ENCODE measurements at places on chromosomes 7 and 10.

DNA sequence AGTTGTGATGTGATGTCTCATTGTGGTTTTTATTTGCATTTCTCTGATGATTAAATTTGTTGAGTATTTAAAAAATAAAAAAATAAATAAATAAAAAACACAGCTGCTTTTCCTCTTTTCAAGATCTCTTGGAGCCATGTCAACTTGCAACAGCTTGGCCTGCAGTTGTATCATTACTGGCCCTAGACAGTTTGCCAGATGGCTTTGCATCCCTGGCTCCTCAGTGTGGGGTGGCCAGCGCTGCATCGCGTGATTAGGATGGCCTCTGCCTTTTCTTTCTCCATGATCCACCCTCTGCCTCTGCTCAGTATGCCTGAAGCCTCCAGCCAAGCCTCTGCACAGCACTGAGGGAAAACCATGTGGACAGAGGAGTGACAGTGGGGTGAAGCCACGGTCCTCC, 96.8 kb downstream of the PPP1R3C start:
- DNase-seq: peak; percentile 67

- no peak for DNase-seq
Observed at GRCh38 chr10:113177936-113178335, 227.9 kb downstream of the TCF7L2 start.

DNA sequence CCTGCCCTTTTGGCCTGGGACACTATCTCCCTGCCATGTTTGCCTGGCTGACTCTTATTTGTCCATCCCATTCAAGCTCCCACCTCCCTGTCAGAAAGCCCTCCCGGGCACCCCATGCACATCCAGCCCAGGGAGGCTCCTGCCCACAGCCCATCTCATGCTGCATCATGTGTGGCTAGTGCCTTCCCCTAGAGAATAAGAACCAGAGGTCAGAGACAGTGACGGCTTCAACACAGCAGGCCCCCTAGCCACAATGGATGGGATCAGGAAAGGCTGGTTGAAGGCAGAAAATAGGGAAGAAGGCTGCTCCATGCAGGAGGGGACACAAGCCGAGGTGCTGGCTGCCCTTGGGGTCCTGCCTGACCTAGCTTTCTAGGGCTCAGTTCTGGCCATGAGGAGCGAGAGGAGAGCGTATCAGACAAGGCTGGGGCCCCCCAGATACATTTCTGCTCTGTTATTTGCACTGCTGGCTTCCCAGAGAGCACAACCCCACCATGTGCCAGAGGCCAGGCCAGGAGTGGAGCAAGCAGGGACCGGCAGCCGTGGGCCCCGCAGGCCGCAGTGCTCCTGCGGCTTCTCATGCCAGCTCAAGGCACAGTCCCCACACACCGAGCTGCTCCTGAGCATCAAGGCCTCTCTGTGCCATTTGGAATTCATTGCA, 161.1 kb upstream of the ZMIZ1 start:
- DNase-seq: no peak

- DNase-seq: no peak
Observed at GRCh38 chr10:36026081-36026480, 384.0 kb upstream of the FZD8 start.

GRCh38 chr7:1463676-1464223, 4.5 kb upstream of the MICALL2 start:
- no peak for DNase-seq

DNA sequence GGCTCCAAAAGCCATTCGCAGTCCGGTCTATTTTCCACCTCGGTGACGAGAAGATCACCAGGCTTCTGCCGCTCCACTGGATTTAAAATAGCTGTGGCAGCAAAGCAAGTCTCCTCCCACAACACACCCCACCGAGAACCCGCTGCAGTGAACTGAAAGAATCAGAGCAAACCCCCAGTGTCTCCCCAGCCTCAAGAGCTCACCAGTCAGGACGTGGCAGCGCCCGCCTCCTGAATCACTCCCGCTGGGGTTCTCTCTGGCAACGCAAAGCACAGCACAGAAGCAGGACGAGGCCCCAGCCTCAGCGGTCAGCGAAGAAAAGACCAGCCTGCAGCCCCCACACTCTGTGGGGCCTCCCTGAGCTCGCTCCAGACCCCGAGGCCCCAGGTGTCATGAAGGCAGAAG, 126.1 kb upstream of the PPP2R2D start:
- DNase-seq: no peak

GRCh38 chr10:13272164-13272571, 27.7 kb downstream of the PHYH start:
- peak; percentile 18 for DNase-seq

DNA sequence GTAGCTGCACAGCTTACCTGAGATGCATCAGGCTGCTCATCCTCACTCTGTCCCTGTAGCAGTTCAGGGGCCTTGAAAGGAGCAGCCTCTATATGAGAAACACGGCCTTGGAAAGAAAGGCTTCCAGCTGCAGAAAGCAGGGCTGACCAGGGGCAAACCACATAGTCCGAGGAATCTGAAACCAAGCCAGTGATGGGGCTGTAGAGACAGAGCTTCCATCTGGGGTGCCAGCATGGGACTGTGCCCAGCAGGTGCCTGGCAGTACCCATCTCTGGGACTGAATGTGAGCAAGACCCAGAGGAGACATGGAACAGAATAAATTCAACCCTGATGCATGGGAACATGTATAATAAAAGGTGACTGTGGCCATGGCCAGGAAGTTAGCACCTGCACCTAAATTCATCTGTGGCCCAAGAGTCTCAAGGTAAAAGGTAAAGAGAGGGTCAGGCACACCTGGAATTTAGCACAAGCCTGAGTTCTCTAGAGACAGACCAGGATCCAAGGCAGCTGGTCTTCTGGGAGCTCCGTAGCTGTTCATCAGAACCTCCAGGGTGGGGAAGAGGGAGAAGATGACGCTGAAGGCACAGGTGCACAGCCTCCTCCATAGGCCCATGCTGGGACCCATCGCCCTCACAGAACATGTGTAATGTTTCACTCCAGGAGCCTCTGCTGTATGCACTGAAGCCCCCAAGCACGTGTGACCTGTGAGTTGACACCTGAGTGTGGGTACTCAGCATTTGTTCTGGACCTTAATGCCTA, 25.3 kb downstream of the FRMPD2 start:
- no peak for DNase-seq

GRCh38 chr7:41481353-41481752, 221.5 kb downstream of the INHBA start:
- no peak for DNase-seq

DNA sequence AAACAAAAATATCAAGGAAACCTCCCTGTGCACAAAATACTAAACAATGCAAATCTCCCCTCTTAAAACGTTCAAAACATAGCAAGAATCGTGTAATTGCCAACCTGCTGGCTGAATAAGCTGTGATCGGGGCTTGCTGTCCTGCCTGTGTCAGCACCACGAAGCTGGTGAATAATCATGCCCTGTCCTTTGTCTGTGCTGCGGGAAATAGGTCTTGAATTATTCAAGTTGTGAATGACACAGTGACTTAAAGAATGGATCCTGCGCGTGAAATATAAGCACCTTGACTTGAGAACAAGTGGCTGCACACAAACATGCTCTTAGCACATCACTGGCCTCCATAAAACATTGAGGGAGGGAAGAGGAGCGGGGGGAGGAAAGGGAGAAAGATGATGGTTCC, 130.2 kb downstream of the OAT start:
- no peak for DNase-seq

DNA sequence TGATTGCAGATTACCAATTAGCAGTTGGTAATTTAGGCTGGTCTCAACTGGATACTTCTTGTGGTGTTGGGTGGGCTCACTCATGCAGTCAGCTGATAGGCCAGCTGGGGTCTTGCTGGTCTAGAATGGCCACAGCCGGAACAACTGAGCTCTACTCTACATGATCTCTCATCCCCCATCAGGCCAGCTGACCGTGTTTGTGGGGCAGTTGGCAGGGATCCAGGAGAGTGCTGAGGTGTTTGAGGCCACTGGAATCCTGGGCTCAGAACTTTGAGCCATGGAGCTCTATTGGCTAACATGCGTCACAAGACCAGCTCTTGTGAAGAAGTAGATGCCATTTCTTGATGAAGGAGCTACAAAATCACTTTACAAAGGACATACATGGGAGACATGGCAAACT, 242.4 kb downstream of the GFRA1 start:
- DNase-seq: no peak

- DNase-seq: no peak
Observed at GRCh38 chr7:113715981-113716856, 202.6 kb downstream of the PPP1R3A start.

- no peak for DNase-seq
Observed at GRCh38 chr7:99309111-99309510, 16.6 kb upstream of the ARPC1A start.

DNA sequence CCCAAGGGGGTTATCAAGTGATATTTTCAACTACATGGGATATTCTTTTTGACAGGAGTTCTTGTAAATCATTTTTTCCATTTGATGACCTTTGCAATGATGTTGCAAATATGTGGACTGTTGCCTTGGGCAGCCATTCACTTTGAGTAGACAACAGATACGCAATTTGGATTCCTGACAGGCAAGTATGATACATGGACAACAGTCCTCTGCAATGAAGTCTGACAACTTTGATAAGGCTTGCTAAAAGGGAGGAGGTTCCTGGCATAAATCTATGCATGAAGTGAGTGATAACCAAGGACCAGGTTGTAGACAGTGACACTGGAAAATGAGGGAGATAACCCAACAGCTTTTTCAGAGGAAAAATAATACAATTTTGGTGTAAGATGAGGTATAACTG, 17.7 kb downstream of the LRRD1 start:
- no peak for DNase-seq

DNA sequence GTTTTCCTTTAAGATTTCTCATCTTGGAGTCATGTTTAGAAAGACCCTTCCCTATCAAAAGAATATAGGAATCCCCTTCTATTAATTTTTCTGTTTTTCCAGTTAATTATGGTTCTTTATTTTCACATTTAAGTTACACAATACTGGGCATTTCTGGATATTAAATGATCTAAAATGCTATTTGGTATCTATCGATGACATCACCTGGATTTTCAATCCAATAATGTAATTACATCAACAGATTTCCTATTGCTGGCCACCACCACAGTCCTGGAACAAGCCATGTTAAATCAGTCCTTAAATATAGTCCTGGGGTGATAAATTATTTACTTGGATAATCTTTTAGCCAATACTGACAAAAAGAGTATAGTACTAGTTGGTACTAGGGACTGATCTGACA, 48.0 kb downstream of the PUS7 start:
- DNase-seq: no peak

DNA sequence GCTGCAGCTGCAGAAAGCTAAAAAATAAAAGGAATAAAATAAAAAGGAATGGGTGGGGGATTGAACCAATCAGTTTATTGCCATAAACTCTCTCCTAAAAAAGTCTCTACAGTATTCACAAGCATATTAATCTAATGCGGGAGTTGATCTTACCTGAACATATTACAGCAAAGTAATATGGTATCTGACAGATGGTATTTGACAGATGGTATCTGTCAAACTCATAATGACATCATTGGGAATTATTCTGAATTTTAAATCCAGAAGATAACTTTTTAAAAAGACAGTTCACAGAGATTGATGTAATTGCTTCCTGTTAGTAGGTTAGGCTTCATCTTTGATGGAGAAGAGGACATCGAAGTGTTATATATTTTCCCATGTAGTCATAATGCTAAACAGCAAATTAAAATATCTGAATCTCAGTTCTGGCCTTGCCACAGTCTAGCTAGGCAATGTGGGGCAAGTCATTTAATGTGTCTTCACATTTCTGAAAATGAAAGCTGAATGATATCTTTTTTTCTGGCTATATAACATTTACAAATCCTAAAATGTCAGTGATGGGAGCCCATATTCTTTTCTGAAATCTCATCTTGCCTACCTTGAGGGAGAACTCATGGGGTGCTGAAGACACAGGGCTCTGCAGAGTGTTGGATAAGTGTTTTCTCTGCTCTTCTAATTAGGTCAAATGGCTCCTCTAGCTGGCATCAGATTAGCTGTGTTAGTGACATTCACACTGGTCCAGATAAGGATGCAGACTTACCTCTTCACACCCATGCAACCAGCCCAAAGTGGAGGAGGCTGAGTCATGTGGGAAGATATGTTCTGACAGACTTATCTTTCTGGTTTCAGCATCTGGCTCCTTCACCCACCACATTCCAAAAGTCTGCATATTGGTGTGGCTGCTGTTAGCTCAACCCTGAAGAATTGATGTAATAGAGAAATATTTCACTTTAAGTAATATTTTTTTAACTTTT, 2.1 kb upstream of the LIPM start:
- DNase-seq: peak; percentile 81

DNA sequence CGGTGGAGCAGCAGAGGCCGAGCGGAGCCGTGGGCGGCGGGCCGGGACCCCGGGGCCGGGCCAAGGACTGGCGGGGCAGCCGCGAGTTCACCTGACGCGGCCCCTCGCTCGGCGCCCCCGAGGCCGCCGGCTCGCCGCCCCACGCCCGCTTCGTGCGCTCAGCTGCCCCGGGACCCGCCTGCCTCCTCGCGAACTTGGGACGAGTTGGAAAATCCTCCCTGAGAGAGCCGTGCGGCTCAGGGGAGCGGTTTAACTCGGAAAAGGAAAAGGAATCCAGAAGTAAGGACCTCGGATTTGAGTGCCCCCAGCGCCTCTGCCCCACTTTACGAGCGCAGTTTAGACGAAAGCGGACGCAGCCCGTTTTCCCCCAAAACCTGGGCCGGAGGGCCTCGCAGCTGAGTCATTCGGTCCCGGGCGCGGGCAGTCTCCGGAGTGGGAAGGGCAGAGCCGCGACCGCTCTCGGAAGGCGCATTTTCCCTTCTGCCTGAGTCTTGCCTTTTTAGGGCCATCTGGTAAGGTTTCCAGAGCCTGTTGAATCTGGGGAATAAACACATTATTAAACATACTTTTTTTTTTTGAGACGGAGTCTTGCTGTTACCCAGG, 744 bp downstream of the CREM start:
- DNase-seq: peak; percentile 64

DNA sequence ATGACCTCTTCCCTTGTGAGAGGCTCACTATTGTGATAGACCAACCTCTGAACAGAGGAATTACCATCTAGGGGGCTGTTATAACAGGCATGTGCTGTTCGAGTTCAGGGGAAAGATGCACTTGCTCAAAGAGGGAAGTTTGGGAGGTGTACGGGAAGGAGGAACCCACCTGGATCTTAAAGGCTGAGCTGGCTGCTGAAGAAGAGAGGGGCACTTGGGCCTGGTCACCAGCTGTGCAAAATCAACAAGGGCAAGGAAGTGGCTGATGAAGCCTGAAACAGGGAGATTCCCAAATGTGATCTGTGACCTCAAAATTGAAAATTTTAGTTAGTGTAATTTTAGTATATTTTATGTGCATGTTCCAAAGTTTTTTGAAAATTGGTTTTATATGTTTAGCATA, 407.2 kb downstream of the AUTS2 start:
- DNase-seq: no peak

- DNase-seq: peak; percentile 55
Observed at GRCh38 chr10:110947061-110947595, 27.7 kb downstream of the SHOC2 start.

- no peak for DNase-seq
Observed at GRCh38 chr7:157459966-157460365, 123.2 kb downstream of the DNAJB6 start.

Data from fibroblast of skin of abdomen (primary cell).